ENCODE measurements at places on chromosomes 3 and 15.
A peak's percentile ranks its signal among the peaks of the same experiment; 100 is the strongest.

DNA sequence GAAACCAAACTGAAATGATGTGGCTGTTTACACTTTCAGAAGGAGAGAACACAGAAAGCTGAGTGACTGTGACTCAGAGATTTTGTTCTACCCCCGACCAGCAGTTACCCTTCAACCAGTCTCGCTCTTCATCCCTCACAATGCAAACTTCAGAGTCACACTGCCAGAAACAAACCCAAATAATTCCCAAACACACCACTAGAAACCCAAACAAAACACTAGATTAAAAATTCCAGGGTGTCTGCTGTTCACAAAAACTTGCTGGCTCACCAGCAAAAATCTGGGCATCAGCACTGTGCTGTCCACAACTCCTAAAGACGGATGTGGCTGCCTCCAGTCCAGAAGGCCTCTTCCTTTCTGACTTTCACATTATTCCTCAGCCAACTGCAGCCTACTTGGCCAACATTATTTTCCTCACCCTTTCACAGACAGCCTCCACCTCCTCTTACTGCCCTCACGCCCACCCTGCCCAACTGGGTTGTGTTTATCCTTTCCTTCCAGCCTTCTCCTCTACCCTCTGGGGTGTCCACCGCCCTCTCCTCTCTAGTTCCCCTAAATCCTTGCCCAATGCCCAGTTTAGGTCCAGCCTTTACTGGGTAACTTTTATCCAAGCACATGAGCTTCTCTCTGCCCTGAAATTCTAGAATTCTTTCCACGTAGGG is 71.4 kb downstream of the MECOM start:
- no peak overlapping the region for H3K4me3 ChIP-seq
- no peaks in the 10 kb centered on the region for H3K4me1 ChIP-seq
- no peak for DNase-seq
- no peaks in the 10 kb centered on the region for H3K27me3 ChIP-seq
- no peaks in the 10 kb centered on the region for H3K36me3 ChIP-seq

DNA sequence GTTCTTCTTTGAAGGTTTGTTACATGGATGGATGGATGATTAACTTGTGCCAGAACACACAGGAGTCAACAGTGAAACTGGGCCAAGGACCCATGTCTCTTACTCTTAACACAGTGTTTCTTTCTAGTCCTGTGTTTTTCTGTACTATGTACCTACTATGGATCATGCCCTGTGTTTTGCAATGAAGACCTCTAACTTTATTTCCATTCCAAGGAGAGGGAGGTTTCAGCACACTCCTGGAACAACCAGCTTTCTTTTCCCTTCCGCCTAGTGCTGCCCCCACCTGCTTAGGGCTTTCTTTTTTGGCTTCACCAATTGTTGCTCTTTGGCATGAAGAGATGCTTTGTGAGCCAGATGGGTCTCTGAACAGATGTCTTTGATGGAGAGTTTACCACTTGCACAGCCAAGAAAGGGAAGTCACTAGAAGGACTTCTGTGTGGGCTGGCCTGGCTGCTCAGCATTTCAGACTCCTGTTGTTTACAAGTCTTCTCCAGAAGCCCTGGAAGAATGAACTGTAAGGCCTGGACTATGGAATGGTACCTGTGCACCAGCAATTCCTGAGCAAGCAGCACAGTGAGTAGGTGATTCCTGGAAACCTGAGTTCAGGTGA is 44.5 kb downstream of the SNAPC5 start:
- DNase-seq = no peak
- no peak overlapping the region for H3K27ac ChIP-seq

- peak; percentile 56 for DNase-seq
- H3K27ac ChIP-seq = no peak overlapping the region
- H3K36me3 ChIP-seq = no peaks in the 10 kb centered on the region
- H3K4me1 ChIP-seq = peaks cover 52% of the 10 kb centered on the region
Measured at GRCh38 chr15:70486451-70487386, 276.6 kb downstream of the UACA start.

DNA sequence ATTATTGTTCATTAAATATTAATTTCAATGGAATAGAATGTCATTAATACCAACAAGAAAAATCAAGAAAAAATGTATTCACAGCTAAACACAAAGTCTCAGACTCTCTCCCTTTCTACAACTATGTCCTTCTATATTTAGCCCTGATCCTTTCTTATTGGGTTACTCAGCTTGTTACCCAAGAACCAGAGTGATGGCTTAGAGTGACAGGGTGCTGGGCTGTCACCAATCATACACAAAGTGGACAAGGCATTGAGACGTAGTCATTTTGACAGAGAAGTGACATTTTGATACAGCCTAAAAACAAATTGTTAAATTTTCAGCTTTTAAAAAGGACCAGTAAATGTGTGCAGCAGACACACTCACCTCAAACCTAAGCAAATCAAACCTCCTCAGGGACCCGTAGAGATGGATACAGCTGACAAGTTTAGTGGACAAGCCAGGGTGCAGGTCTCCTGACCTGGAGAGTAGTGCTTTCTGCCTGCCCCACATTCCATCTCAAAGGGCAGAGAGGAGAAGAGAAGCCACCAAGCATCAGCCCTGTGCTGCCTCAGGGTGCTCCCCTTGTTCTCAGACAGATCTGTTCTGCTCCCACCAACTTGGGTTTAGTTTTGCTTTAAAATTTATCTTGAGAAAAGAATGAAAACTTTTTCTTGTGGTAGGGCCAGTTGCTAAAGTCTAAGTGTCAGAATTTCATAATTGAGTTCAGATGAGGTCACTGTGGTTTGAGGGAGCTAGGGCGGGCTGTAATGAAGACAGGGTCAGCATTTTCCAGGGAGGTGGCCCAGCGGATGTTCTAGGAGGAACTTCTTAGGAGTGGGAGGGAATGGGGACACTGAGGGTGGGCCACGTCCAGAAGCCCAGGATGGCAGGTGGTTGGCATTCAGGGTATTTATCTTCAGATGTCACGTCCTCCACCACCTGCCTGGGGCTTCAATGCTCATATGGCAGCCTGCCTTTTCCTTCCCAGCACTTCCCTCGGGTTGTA is 136.5 kb upstream of the TBL1XR1 start:
- H3K27me3 ChIP-seq = no peaks in the 10 kb centered on the region
- H3K4me3 ChIP-seq = no peak overlapping the region
- no peak for DNase-seq
- H3K4me1 ChIP-seq = peaks cover 13% of the 10 kb centered on the region
- H3K36me3 ChIP-seq = no peaks in the 10 kb centered on the region
- no peak overlapping the region for H3K27ac ChIP-seq

DNA sequence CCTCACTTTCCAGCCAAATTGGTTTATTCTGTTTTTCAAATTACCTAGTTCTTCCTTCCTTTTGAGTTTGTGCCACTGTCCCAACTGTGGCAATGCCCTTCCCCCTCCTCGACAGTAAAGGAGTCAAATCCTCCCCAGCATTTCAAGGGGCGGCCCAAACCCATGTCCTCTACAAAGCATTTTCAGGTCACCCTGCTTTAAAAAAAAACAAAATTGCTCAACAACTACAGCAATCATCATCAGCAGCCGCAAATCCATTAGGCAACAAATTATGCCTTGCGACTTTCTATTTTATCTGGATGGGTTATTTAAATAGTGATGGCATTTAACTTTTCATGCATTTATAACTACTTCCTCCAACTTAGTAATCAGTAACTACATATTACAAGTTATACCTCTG is 32.7 kb downstream of the PLD1 start:
- no peaks in the 10 kb centered on the region for H3K27me3 ChIP-seq
- no peak overlapping the region for H3K27ac ChIP-seq
- no peaks in the 10 kb centered on the region for H3K36me3 ChIP-seq
- no peaks in the 10 kb centered on the region for H3K4me1 ChIP-seq
- no peak for DNase-seq

DNA sequence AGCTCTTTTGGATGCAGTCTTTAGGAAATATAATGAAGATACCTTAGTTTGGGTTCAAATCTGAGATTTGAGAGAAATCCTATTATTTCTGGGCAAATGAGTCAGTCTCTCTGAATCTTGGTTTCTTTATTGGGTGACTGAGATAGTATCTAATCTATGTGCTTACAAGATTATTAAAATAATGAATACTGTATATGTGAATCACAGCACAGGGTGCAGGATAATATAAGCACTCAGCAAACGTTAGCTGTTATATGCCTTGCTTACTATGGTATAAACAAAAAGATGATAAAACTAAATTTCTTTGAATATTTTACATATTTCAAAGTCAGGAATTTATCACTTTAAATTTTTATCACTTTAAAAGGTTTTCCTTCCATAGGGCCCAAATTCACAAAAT is 29.6 kb downstream of the FGF7 start:
- no peaks in the 10 kb centered on the region for H3K27me3 ChIP-seq
- H3K4me1 ChIP-seq = no peaks in the 10 kb centered on the region
- no peak for DNase-seq
- no peak overlapping the region for H3K4me3 ChIP-seq

- H3K4me3 ChIP-seq = no peak within 1 kb of the TSS
- no peak within 1 kb of the TSS for H3K27ac ChIP-seq
- no peaks in the 10 kb centered on the region for H3K36me3 ChIP-seq
- H3K27me3 ChIP-seq = no peaks in the 10 kb centered on the region
Measured at GRCh38 chr3:21750831-21751391, at the start of gene ZNF385D. ZNF385D (minus strand) TSS chr3:21751210; CDS start chr3:21750916, 294 bp downstream.

GRCh38 chr15:95108673-95109072 is 877.3 kb downstream of the MCTP2 start:
- no peak for DNase-seq
- H3K4me3 ChIP-seq = no peak overlapping the region
- no peaks in the 10 kb centered on the region for H3K27me3 ChIP-seq
- no peaks in the 10 kb centered on the region for H3K4me1 ChIP-seq
- H3K27ac ChIP-seq = no peak overlapping the region

DNA sequence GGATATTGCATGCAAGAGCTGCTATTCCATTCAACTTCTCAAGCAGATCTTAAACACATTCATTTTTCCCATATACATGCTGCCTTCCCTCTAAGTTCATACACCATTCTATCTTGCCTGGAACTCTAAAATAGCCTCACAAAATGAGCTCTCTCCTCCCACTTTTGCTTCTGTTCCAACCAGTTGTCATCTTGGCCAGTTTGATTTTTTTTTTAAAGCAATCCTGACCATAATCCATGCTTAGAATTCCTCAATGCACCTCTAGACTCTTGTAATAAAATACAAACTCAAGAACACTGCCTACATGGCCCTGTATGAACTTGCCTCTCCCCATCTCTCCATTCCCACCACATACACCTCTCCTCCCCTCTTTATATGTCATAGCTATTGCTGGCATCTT is 68.6 kb upstream of the NPHP3 start:
- H3K4me1 ChIP-seq = no peaks in the 10 kb centered on the region
- no peaks in the 10 kb centered on the region for H3K27me3 ChIP-seq
- H3K27ac ChIP-seq = no peak overlapping the region
- H3K36me3 ChIP-seq = no peaks in the 10 kb centered on the region
- H3K4me3 ChIP-seq = no peak overlapping the region

DNA sequence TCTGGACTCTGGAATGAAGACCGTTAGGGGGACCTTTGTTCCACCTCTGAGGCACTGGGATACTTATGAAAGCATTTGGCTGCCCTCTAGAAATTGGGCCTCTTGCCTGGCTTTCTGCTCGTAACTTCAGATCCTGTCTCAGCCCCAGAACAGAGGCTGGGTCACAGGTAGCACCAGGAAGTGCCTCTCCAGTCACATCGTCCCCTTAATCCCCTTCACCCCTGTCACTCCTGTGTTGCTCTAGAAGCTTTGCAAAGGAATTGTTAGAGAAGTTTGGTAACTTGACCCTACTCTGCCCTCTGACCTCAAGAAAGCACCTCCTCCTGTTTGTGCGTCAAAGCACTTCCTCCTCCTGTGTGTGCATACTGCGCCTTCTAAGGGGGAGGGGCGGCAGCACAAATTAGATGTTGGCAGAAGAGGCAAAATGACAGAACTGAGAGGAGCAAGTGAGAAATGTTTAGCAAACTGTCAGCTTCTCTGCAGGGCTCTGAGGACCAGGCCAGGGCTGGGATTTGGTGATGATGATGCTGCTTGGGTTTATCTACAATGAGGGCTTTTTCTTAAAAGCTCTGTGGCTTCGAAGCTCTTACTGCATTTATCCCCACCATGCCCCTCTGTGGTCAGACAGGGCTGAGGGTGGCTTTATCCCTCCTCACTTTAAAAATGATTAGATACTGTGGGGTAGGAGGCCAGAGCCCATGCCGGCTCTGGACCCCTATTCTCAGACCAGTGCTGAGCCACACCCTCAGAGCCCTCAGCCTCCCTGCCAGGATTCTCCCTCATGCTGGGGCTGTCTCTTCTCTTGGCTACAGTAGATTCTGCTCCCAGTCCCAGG is 76.2 kb downstream of the LARS2 start:
- H3K4me1 ChIP-seq = peaks cover 22% of the 10 kb centered on the region
- no peaks in the 10 kb centered on the region for H3K27me3 ChIP-seq
- no peak for DNase-seq

GRCh38 chr3:12590096-12590495 is 33.2 kb downstream of the MKRN2 start:
- no peaks in the 10 kb centered on the region for H3K27me3 ChIP-seq
- H3K4me1 ChIP-seq = no peaks in the 10 kb centered on the region
- no peak overlapping the region for H3K4me3 ChIP-seq
- DNase-seq = no peak

- no peaks in the 10 kb centered on the region for H3K4me1 ChIP-seq
- no peak for DNase-seq
- no peaks in the 10 kb centered on the region for H3K27me3 ChIP-seq
- no peak overlapping the region for H3K27ac ChIP-seq
- no peak overlapping the region for H3K4me3 ChIP-seq
Measured at GRCh38 chr3:183953471-183954070, 64.1 kb downstream of the ABCC5 start.

- H3K4me1 ChIP-seq = no peaks in the 10 kb centered on the region
- H3K27me3 ChIP-seq = no peaks in the 10 kb centered on the region
- no peak for DNase-seq
- no peaks in the 10 kb centered on the region for H3K36me3 ChIP-seq
- no peak overlapping the region for H3K4me3 ChIP-seq
- no peak overlapping the region for H3K27ac ChIP-seq
Measured at GRCh38 chr15:88113613-88114308, 142.8 kb downstream of the NTRK3 start.

- H3K27ac ChIP-seq = no peak overlapping the region
- DNase-seq = no peak
- no peaks in the 10 kb centered on the region for H3K27me3 ChIP-seq
- H3K4me1 ChIP-seq = no peaks in the 10 kb centered on the region
Measured at GRCh38 chr3:192422997-192423342, 304.4 kb downstream of the FGF12 start.

GRCh38 chr3:100518983-100519382 is 26.6 kb downstream of the TMEM45A start:
- H3K27me3 ChIP-seq = no peaks in the 10 kb centered on the region
- no peak overlapping the region for H3K4me3 ChIP-seq
- H3K27ac ChIP-seq = no peak overlapping the region
- no peaks in the 10 kb centered on the region for H3K4me1 ChIP-seq
- DNase-seq = no peak

Measured in CD8-positive, alpha-beta memory T cell (primary cell).